ENCODE measurements at places on chromosomes 4 and X. TPM values are rescaled to one million over a fixed set of nuclear protein-coding genes. Genes with fewer than 3 reads are reported as not detected.

GRCh38 chrX:8455557-8455956 lies 9.1 kb upstream of the VCX3B start:
- DNase-seq: no peak

CNGA1 gene
- total RNA-seq: 1.9 TPM

GRCh38 chr4:74038086-74038424 lies 434 bp downstream of the CXCL3 start:
- DNase-seq: no peak

- DNase-seq: no peak
Measured at GRCh38 chrX:38008658-38009057, 2.3 kb downstream of the SYTL5 start.

GRCh38 chr4:170940043-170940724 lies 850.4 kb upstream of the AADAT start:
- no peak for DNase-seq

All from breast epithelium (tissue), 4 donors.